Muscle of arm (tissue), 14 donors: ENCODE measurements at places on chromosomes 1 and 21. TPM values are rescaled to one million over a fixed set of nuclear protein-coding genes. Genes with fewer than 3 reads are reported as not detected.

ANKRD35 gene
- polyA plus RNA-seq, result 6.0 TPM

GORAB gene
- 23.7 TPM for polyA plus RNA-seq

TRIM46 gene
- 0.45 TPM for polyA plus RNA-seq

SLC22A15 gene
- polyA plus RNA-seq, result 0.70 TPM

ALPL gene
- polyA plus RNA-seq, result 3.5 TPM

GRCh38 chr1:91428182-91428798 is 23.7 kb upstream of the HFM1 start:
- no peak for DNase-seq

- no peak for DNase-seq
Observed at GRCh38 chr21:30718239-30718909, at the start of gene KRTAP21-3. Gene KRTAP21-3, minus strand, starts transcription at chr21:30718777. Its CDS starts 18 bp downstream, at chr21:30718759.

DNA sequence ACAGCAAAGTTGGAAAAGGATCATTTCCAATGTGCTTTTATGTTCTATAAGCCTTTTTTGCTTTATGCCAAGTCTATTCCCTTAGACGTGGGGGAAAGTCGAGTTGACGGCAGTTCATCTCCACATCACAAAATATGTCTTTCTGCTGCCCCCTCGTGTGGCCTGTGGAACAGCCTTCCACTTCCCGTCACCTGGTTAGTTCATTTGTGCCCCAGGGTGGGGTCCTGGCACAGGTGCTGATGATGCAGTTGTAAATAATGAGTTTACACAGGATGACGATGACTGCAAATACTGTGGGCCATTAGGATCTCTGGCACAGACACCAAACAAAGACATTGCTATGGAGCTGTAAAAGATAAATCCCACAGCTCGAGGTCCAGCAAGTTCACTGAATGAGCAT is 10.0 kb upstream of the OTUD3 start:
- no peak for DNase-seq

GRCh38 chr1:78950826-78951225 is 55.7 kb downstream of the ADGRL4 start:
- DNase-seq, result no peak

- DNase-seq, result peak; percentile 11
Observed at GRCh38 chr1:224615861-224616755, at the start of gene CNIH3. Gene CNIH3, plus strand, starts transcription at chr1:224616317. Its CDS starts 858 bp downstream, at chr1:224617175.

DNA sequence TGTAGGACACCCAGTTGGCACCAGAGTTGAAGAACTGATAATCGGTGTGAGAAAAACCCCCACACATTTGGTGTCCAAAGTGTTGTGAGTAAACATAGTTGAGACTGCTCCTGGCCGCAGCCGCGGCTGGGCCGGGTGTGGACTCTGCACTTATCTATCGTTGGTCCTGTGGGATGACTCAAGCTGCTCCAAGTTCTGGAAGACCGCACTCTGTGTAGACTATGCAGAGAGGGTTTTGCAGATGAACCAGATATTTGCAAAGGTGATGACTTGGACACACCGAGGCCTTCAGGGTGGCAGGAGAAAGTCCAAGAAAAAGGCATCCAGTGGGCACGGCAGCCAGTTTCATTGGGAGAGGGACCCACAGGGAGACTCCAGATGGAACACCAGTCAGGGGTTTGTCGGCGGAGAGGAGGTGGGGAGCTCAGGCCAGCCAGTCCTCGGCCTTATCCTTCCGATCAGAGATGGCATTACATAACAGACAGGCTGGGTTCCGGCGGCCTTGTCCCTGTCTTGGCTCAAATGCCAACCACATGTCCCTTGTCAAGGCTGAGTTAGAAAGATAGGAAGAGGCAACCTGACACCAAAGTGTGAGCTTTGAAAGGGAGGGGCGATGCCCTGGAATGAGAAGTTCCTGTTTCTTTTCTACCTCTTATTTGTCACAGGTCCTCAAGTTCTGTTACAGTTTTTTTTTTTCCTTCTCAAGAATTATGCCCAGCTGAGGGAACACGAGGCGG is 21.1 kb downstream of the C2CD2 start:
- no peak for DNase-seq

DNA sequence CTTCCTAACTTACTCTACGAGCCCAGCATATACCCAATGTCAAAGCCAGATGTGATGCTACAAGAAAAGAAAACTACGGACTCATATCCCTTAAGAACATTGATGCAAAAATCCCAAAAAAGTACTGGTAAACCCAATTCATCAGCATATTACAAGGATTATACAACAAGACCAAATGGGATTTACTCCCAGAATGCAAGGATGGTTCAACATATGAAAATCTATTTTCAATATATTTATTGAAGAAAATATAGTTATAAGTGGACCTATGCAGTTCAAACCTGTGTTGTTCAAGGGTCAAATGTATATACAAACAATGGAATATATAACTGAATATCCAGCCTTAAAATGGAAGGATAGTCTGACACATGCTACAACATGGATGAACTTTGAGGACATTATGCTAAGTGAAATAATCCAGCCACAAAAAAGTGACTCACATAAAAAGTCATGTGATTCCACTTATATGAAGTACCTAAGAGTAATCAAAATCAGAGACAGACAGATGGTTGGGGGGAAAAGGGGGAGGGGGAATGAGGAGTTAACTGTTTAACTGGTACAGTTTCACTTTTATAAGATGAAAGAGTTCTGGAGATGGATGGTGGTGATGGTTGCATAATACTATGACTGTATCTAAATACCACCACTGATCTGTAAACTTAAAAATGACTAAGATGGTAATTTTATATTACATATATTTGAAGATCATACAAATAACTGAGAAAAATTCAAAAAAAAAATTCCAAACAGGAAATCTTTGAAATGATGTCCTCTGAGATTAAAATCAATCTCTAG is 3.7 kb upstream of the KLF18 start:
- DNase-seq, result no peak

DNA sequence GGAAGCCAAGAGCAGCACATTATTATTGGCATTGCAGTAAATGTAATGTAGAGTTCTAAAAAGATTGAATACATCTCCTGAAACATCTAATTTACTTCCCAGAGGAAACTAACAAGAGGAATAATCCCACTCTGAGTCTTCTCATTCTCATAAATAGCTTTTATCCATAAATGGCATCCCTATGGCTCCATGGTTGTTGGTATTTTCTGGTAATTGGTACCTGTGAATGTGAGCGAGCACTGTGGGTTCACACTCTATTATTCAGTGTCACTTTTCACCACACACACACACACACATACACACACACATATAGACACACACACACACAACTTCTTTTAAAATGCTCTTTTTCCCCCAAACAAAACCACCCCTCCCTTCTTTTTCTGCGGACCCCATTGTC is 4.7 kb upstream of the WLS start:
- DNase-seq, result no peak

DNA sequence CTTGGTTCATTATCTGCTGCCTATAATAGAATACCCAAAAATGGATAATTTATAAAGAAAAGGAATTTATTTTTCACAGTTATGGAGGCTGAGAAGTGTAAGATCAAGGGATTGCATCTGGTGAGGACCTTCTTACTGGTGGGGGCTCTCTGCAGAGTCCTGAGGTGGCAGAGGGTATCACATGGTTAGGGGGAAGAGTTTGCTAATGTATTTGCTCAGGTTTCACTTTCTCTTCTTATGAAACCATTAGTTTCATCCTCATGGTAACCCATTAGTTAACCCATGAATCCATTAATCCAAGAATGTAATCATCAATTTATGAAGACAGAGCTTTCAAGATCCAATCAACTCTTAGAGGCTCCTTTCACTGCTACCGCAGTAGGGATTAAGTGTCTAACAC is 120.6 kb downstream of the DNM3 start:
- no peak for DNase-seq

GRCh38 chr1:233479110-233479890 is 134.6 kb upstream of the KCNK1 start:
- DNase-seq, result no peak

DNA sequence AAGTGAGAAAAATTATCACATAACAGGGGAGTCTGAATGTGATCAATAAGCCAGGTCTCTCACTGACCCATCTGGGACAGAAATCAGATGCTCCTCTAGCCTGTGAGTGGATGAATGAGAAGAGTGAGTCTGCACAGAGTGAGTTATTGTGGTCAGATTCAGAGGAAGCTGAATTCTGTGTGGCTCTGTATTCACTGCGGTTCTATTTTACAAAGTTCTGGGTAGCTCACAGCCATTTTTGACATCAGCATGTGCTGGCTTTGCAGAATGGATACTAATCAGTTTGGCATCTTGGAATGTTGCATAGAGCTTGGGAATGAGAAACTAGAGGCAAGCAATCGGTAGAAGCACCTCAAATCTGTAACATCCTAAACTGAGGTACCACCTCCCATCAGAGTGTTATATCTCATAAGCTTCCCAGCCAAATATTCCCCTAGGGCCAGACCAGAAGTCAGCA is 3.8 kb downstream of the COLGALT2 start:
- DNase-seq, result no peak

DNA sequence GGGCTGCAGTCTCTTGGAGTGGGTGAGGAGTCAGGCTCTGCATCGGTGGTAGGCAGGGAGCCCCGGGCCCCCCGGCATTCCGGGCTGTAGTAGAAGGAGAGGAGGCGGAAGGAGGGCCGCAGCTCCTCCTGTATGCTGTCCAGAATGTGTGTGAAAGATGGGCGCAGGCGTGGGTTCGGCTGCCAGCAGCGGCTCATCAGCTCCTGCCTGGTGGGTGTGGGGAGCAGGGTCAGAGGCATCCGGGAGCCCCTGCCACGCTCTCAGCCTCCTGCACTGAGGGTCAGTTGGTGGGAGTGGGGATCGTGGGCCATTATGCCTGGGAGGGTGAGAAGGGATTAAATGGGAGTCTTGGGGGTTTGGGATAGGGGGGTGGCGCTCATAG is 18.0 kb downstream of the INSRR start:
- DNase-seq, result no peak

DNA sequence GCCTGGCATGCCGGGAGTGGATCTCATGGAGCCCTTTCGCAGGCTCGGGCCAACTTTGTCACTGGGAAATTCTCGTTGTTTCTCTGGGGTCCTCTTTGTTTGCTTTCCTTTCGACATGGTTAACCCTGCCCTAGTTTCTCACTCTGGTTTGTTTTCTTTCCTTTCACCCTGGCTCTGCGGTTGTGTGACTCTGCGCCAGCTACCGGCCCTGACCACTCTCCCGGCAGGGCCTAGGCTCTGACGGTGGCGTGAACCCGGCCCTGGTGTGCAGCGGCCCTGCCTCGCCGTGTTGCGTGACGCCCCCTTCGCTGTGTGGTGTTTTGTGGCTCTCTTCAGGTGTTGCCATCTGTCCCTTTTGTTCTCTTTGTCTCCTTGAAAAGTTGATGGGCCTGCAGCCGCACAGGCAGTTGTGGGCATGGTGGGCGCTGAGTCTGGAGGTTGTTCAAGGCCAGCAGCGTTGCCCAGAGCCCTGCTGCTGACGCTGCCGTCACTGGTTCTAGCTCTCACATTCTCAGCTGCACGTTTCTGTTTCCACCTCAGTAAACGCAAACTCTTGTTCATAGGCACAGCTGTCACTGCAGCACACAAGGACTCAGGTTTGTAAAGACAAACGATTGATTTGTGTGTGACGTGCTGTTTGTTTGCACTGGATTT is 64.6 kb upstream of the DIP2A start:
- DNase-seq, result no peak

- DNase-seq, result no peak
Observed at GRCh38 chr1:24126018-24126671, 14.2 kb upstream of the MYOM3 start.

DNA sequence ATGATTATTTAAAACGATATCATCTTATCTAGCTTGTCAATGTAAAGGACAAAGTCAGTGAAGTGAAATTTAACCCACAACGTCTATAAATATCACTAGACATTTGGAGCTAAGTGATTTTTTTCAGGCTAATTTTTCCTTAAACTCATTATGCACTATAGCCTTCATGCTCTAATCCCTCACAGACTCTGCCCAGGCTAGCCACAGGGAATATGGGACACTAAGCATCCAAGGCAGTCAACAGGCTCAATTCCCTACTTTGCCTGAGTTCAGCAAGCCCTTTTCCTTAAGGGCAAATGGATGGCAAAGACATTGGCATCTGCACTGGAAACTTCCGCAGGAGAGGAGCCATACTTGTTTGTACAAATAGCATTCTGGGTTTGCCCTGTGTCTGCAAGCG is 577.0 kb downstream of the LMO4 start:
- DNase-seq, result no peak

DNA sequence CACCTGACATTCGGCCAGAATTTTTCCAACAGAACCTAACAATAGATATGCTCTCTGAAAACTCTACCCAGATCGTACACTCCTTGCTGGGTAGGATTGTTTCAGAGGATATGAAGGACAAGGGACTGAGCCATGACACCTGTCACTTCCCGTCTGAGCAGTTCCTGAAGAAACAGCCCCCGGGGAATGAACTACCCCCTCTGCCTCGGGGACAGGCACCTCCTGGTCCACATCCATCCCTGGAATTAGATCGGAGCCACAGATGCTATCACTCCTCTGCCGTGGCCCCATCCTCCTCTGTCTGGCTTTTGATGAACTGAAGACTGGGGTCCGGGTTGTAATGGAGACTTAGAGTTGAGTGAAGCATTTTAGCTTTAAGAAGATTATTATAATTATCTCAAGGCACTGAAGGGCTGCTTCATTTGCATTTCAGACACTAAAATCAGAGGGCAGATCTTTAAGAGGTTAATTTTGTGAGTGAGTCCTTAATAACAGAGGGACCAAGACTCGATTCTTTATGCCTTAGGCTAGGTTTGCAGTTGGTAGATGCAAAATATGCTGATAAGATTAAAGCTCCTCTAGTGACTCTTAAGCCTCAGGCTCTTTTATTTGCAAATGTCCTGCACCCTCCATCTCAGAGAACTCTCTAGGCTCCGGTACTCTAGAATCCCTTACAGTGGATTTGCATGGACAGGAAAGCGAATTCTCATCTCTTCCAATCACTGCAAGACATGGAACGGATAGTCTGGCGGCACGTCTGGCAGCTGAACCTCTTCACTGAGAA is 333.8 kb downstream of the KIF26B start:
- no peak for DNase-seq

DNA sequence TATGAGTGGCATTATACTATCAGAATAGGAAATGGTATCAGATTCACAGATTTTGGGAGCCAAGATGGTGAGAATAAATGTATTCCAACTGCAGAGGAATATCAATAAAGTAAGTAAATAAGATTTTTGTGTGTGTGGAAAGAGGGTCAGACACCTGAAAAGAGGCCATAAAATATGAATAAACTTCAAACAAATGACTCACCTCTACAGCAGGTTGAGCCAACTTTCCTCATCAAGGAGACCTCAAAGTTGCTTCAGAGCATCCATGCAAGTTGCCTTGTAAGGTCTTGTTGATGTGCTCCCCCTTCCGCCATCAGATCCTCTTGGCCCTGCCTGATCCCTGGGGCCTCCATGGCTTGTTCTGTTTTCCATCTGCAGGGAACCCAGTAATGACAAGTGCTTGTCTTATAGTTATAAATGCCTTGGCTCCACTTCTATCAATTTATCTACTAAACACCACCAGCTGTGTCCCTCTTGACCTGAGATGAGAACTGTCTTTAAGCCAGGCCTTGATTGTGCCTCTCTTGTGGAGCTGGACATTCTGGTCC is 775.6 kb downstream of the LTN1 start:
- no peak for DNase-seq

DNA sequence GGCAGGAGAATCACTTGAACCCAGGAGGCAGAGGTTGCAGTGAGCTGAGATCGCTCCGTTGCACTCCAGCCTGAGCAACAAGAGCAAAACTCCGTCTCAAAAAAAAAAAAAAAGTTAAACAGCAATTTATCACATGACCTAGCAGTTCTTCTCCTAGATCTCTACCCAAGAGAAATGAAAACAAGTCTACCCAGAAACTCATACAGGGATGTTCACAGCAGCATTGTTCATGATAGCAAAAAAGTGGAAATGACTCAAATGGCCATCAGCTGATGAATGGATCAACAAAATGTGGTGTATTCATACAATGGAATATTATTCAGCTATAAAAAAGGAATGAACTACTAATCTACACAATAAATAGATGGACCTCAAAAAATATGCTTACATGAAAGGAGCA is 12.2 kb upstream of the ID3 start:
- no peak for DNase-seq
